ENCODE measurements at places on chromosomes 5 and 9.

DNA sequence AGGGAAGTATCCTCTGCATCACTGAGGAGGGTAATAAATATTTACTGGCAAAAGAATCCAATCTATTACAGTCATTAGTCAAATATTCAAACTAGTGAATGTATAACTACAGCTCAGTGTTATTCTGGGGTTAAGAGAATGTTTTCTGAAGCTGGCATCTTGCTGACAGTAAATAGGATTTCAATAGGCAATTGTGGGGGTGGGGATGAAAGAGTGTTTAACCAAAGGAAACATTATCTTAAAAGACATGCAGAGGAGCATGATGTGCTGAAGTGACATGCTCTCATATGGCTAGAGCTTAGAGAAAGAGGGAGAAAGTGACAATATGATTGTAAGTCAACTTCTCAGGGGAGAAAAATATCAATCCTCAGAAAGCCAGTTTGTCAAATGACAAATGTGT lies 618.4 kb upstream of the RIOK2 start:
- DNase-seq, result no peak

DNA sequence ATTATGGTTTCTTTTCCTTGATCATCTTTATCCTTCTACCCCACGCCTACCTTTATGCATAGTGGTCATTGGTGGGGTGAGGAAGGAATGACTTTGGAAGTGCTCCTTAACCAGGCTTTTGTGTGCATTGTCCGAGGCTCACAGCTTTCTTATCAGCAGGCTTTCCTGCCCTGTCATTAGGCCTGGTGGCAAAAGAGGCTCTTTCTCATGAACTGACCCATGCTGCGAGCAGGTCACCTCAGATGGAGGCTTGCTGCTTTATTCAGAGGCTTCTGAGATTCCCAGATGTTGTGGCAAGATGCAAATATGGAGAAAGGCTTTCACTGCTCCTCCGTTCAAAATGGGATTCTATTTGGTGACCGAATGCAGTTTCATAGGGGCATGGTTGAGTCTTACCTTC lies 57.4 kb upstream of the DMRTA1 start:
- no peak for DNase-seq

DNA sequence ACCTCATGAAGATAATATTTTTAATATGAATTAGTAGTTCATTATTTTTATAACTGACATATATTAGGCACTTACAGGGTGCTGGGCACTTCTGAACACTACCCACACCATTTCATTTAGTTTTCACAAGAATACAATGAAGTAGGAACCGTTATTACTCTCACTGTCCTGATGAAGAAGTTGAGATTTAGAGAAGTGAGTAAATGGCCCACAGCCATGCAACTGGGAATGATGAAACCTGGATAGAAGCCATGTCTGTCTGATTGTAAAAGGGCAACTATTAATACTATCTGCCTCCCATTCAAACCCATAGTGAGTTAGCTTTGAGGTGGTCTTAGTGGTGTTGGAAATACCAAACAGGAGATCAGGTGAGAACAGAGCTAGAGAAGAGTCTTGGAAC lies 29.6 kb upstream of the OTULINL start:
- DNase-seq, result no peak

DNA sequence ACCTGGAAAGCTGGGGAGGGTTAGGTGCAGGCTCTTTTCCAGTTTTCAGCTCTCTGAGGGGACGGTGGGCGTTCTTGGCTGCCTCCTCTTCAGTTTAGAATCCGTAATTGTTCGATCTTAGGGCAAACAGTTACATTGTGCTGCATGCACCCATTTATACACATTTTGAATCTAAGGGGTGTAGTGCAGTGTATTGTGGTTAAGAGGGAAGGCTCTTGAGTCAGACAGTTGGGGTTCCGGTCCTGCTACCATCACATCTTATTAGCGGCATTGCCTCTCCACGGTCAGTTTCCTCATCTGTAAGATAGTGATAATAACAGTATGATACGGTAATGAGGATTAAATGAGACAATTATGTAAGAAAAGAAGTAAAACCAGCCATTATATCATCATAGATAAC lies 625 bp downstream of the EXOSC2 start:
- DNase-seq, result no peak

- DNase-seq, result no peak
These were observed 33.7 kb downstream of the SLC25A51 start for GRCh38 chr9:37870081-37870798.

DNA sequence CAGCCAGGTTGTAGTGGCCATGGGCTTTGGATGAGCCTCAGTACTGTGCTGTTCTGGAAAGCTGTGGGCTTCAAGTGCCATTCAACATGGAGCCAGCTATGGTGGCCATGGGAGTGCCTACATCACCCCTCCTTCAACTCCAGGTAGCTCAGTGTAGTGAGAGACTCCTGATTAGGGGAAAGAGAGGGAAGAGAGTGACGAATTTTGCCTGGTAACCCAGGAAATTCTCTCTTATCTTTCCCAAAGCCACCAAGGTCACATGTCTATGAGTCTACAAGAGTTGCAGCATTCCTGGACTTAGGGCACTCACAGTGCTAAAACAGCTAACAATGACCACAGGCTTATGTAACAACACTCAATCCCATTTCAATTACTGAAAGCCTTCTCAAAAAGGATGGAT lies 81.7 kb upstream of the SPTLC1 start:
- DNase-seq, result no peak

- no peak for DNase-seq
These were observed 56.1 kb downstream of the MEF2C start for GRCh38 chr5:88826646-88827585.

DNA sequence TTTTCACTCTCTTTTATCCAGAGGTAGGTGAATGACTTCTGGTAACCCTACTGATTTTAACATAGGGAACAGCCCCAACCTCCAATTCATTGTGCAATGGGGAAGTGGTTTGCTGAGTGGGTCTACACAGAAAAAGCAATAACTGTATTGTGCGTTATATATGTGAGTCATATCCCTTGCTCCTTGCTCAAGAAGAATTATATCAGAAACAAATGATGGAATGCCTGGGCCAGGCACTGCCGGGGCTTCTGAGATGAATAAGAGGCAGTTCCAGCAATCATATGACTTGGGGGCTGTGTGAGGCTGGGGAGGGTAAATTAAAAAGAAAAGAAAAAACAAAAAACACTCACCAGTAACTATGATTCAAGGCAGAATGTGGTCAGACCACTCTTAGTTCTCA lies 79.2 kb upstream of the ABCA1 start:
- peak; percentile 86 for DNase-seq

DNA sequence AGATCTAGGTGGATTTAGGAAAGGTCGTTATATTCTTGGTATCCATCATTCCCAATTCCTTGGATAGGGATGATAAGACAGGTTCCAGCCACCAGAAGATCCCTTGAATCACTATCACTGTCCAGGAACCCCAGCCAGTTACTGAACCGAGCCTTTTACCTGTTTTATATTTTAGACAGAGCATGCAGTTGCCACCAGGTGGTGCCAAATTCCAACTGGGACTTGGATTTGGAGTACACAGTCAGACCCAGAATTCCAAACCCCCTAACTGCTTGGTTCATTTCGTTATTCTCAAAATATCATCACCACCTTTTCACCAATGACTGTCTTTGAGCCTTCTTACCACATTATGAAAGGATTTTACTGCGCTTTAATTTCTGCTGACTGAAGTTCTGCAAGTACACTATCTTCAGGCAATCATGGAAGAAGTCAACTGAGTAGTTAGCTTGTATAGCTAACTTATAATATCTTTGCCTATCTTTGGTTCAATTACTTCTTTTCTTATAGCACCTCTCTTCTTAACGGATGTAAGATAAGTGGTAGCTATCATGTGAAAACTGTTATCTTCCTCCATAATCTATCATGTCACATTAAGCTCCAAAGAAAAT lies 191.8 kb downstream of the PRR16 start:
- peak; percentile 4 for DNase-seq

DNA sequence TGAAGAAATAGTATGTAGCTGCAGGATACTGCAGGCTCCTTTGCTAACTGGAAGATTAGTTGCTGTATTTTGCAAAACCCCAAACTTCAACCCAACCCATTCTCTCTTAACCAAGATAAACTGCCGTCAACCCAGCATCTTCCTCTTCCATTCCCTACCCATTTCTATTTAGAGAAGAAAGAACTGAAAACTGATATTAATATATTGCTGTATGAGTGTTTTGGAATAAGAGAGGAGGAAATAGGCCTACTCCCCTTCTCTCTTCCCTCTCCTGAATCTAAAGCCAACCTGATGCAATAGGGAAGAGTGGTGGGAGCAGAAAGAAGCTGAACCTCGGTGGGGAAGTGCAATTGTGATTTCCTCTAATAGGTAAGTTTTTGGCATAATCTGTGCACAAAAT lies 83.7 kb downstream of the TMEM215 start:
- DNase-seq, result no peak

DNA sequence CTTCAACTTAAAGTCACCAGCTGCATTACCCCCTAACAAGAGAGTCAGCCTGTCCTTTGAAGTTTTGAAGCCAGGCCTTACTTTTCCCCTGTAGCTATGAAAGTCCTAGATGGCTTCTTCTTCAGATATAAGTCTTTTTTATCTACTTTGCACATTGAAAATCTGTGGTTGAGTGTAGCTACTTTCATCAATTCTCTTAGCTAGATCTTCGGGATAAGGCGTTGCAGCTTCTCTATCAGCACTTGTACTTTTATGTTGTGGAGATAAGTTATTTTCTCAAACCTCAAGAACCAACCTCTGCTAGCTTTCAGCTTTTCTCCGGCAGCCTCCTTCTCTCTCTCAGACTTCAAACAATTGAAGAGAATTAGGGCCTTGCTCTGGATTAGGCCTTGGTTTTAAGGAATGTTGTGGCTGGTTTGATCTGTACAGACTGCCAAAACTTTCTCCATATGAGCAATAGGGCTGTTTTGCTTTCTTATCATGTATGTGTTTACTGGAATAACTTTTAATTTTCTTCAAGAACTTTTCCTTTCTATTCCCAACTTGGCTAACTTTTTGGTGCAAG lies 21.6 kb downstream of the CATSPER3 start:
- peak; percentile 22 for DNase-seq

DNA sequence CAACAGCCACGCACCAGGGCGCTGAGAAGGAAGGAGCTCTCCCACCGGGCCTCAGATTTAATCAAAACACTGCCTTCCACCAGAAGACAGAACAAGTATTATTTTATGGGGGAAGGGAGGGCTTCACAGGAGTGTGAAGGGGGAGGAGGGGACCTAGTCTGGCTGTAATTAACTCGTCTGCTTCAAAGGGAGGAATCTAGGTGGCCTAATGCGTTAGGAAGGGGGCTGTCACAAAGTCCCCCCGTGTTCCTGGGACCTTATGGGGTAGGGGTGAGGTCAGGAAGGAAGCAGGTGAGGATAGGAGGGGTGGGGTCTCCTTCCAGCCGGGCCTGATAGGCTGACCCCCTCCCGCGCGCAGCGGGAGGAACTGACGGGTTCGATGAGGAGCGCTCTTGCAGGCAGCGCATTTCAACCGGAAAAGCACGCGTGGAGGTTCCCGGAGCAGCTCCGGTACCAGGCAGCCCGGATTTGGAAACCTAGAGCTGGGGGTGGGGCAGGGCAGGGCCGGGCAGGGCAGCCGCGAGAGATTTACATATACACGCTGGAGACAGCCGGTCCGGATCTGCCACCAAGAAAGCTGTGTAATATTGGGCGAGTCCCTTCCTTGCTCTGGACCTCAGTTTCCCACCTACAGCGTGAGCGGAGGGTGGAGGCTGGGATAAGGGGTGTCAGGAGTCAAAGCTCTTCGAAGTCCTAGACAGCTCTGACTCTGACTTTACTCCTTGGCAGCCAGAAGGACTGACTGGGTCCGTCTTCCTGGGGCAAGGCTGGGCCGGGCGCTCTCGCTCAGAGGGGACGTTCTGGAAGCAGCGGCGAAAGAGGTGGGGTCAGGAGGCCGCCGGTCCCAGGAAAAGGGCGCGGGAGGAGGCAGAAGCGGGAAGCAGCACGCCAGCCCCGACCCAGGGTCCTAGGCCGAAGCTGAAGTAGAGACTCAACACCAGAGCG lies 1.8 kb downstream of the SHB start:
- no peak for DNase-seq

DNA sequence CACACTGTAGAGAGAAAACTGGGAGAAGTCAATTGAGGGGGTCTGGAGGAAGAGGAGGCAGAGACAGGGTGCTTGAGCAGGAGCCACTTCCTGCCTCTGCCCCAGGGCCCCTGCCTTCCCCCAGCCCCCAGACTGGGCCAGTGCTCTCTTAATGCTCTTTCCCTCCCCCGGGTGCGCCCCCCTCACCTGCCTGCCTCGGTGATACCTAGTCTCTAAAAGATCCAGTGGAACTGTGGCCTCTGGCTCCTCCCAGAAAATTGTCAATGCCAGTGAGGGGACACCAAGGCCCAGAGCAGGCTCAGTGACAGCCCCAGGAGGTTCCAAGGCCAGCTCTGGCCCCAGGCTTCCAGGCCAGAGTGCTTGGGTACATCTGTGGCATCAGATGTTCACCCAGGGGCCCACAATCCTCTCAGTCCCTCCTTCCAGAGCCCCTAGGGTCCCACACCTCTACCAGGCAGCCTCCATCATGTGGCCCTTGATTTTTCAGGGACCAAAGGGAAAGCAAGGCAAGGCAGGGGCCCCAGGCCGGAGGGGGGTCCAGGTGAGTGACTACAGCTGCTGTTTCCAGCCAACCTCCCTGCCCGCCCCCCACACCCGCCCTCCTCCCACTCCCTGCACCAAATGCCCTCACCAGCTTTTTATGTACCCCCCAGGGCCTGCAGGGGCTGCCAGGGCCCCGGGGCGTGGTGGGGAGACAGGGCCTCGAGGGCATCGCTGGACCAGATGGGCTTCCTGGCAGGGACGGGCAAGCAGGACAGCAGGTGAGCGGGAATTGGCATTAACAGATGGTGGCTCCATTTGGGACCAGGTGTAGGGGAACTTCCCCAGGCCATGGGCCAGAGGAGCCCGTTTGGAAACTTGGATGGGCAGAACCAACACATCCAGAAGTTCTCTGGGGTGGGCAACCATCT lies 33.1 kb upstream of the ORM1 start:
- no peak for DNase-seq

- DNase-seq, result no peak
These were observed 227.5 kb downstream of the ACTL7B start for GRCh38 chr9:108628316-108628715.

GRCh38 chr5:33166522-33166921 lies 274.2 kb upstream of the TARS1 start:
- no peak for DNase-seq

- DNase-seq, result no peak
These were observed 145.3 kb downstream of the HINT1 start for GRCh38 chr5:131019601-131020315.

- no peak for DNase-seq
These were observed 177.2 kb downstream of the GADD45G start for GRCh38 chr9:89781838-89782540.

- peak; percentile 11 for DNase-seq
These were observed 232.3 kb upstream of the TBCA start for GRCh38 chr5:78008356-78008967.

GRCh38 chr5:178455480-178455835 lies 134.7 kb downstream of the COL23A1 start:
- DNase-seq, result no peak

DNA sequence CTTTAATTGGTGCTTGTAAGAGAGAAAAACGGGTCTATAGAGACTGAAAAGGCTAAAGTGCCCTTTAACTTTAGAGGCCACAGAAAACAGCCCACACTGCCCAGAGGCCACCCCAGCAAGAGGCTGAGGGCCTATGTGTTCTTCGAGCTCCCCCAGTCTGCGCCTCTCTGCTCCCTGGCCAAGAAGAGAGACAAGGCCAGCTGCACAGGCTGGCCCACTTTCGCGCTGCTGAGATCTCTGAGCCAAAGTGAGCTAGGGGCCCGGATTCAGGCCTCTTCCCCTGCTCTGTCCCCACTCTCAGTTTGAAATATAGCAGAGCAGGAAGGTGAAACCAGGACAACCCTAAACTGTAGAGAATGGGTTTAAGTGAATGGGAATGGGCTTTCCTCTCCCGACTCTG lies 132.0 kb upstream of the TRIM32 start:
- DNase-seq, result no peak

Measured in fibroblast of skin of left quadriceps (primary cell).